Mammary epithelial cell (primary cell): ENCODE measurements at places on chromosomes 4 and X. TPM values are rescaled to one million over a fixed set of nuclear protein-coding genes. Genes with fewer than 3 reads are reported as not detected.

The PLA2G12A gene
- 59.0 TPM for total RNA-seq

DNA sequence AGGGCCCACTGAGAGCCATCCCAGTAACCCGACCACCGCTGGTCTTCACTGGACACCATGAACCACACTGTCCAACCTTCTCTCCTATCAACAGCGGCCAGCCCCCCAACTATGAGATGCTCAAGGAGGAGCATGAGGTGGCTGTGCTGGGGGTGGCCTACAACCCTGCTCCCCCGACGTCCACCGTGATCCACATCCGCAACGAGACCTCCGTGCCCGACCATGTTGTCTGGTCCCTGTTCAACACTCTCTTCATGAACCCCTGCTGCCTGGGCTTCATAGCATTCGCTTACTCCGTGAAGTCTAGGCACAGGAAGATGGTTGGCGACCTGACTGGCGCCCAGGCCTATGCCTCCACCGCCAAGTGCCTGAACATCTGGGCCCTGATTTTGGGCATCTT lies 423.8 kb upstream of the EPHA5 start:
- no peak for DNase-seq

The RPA4 gene
- 0.48 and 0.56 TPM in 2 replicates for total RNA-seq

- DNase-seq: peak; percentile 61
These were observed 38.2 kb upstream of the OCIAD2 start for GRCh38 chr4:48944756-48945241.

DNA sequence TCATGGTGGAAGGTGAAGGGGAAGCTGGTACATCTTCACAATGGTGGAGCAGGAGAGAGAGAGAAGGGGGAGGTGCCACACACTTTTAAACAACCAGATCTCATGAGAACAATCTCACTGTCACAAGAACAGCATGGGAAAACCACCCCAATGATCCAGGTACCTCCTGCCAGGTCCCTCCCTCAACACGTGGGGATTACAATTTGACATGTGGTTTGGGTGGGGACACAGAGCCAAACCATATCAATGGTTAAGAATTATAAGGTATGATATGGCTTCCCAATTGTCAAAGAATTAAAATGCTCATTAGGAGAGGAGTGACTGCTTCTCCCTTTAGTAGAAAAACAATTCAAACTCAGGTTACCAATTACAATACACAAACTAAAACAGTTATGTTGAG lies 143.3 kb downstream of the PDLIM5 start:
- DNase-seq: no peak

DNA sequence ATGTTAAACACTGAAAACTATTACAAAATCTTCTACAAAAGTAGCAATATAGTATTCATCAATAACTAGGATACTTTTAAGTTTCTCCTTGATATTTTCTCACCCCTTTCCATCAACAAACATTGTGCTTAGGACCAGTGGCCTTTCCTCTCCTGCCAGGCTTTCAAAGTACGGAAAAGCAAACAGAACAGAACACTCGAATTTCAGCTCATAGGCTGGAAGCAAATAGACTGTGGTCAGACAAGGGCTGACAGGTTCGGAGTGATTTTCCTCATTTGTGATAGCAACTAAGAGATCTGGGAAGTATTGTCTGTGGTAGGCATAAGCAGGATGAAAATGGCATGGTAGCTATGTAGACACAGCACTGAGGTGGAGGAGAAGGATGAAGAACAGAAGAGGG lies 68.6 kb upstream of the SORBS2 start:
- DNase-seq: no peak

DNA sequence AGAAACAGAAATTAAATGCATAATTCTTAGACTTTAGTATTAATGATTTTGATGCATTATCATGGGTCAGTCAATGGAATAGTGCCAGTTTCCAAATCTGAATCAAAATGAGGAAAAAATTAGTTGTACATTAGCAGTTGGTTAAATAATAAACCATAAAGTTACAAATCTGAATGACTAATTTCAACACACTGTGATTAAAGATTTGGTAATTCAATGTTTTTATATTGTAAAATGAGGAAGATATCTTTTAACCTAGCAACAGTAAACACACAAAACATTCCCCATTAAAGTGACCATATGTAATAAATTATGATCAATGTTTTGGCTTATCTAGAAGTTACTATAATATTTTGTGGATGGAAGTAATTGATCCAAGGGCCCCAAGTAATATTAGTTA lies 1.6 kb downstream of the FBXO8 start:
- no peak for DNase-seq

The RHOXF1 gene
- not detected in 2 replicates for total RNA-seq

The CACNA1F gene
- under 0.01 TPM for total RNA-seq

DNA sequence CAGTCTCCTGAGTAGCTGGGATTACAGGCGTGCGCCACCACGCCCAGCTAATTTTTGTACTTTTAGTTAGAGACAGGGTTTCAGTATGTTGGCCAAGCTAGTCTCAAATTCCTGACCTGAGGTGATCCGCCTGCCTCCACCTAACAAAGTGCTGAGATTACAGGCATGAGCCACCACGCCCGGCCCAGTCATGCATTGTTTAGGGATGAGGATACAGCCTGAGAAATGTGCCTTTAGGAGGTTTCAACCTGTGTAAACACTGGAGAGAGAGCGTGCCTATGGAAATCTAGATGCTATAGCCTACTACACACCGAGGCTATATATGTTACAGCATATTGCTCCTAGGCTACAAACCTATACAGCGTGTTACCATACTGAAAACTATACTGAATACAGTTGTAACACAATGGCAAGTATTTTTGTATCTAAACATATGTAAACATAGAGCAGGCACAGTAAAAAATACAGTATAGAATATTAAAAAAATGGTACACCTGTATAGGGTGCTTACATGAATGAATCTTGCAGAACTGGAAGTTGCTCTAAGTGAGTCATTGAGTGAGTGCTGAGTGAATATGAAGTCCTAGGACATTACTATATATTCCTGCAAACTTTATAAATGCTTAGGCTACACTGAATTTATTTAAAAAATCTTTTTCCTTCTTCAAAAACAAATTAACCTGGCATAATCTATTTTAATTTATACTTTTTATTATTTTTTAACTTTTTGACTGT lies 588.2 kb upstream of the ADGRL3 start:
- DNase-seq: peak; percentile 95

The FOXR2 gene
- total RNA-seq: not detected in 2 replicates

The BCLAF3 gene
- total RNA-seq: 7.5 TPM

- DNase-seq: no peak
These were observed 528 bp upstream of the FGF2 start for GRCh38 chr4:122826079-122826527.

DNA sequence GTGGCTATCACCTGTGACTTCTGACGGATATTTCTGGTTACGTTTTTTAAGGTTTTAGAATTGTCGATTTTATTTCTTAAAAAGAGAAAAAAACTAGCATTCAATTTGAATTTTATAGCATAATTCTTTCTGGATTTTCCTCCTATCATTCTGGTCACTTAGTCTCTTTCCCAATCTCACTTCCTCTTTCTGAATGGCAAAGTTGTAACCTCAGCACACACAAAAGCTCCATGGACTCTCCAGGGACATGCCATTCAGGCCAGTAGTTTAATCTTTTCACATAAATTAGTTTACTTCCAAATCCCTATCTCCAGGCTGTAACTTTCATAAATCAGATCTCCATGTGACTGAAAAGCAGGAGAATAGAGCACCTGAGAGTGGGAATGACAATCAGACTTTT lies 110.7 kb downstream of the ARAP2 start:
- no peak for DNase-seq

DNA sequence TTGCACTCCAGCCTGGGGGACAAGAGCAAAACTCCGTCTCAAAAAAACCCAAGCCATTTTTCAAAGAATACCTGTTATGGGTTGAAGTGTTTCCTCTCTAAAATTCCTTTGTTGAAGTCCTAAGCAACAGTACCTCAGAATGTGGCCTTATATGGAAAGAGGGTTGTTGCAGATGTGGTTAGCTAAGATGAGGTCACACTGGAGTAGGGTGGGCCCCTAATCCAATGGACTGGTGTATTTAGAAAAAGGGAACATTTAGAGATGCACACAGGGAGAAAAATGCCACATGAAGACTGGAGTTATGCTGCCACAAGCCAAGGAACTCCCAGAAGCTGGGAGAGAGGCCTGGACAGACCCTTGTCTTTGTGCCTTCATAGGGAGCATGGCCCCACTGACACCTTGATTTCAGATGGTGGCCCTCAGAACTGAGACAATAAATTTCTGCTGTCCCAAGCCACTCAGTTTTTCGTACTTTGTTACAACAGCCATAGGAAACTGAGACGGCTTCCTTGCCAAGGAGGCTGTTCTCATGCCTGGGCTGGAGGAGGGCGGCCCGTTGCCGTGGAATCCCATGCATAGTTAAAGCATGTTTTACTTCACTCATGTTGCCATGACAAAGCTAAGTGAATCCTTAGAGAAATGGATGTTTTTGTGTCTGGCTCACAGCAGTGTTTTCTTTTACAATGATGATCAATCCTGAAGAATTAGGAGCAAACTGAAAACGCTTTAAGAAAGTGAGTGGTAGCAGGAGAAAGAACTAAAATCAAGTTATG lies 16.5 kb downstream of the TRAPPC2 start:
- no peak for DNase-seq

The MAOA gene
- 30.3 and 38.6 TPM in 2 replicates for total RNA-seq

GRCh38 chr4:87461281-87461700 lies 38.9 kb downstream of the NUDT9 start:
- DNase-seq: peak; percentile 5

DNA sequence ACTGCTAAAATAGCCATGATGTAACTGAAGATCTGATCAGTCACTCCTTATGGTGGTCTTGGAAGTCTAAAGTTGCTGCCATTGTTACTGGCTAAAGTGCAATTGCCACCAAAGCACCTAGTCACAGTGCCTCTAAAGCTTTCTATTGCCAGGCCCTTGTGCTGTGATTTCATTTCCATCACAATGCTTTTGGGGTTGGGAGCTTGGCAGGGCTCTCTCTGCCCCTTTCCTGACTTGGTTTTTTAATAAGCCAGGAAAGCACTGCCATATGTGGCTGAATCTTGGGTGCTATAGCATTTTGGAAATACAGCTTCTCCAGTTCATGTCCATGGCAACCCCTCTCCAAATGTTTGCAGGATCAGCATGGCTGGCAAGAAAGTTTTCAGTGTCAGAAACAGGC lies 1712.4 kb upstream of the TENM3 start:
- no peak for DNase-seq

The UGT2B15 gene
- not detected in 2 replicates for total RNA-seq

- no peak for DNase-seq
These were observed 88.1 kb downstream of the TSPAN5 start for GRCh38 chr4:98570151-98570797.

DNA sequence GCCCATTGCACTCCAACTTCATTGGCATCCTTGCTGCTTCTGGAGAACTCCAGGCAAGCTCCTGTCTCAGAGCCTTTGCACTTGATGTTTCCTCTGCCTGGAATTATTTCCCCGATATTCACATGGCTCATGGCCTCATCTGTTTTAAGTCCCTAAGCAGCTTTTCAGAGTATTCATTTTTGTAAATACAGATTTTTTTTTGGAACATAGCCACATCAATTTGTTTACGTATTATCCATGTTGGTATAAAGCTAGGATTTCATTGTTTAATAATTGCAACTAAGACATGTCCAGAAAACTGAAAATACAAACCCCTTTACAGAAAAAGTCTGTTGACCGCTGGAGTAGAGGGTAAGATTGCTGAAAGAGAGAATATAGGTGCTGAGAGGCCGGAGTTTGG lies 142.0 kb downstream of the CAMK2D start:
- no peak for DNase-seq

GRCh38 chr4:139959396-139959795 lies 194.6 kb downstream of the MAML3 start:
- DNase-seq: no peak

- DNase-seq: no peak
These were observed 14.3 kb upstream of the TMEM271 start for GRCh38 chr4:590313-590841.

- DNase-seq: no peak
These were observed 10.1 kb upstream of the CXCL8 start for GRCh38 chr4:73730292-73730691.

The SPANXN1 gene
- not detected in 2 replicates for total RNA-seq

The FSTL5 gene
- not detected for total RNA-seq

- DNase-seq: no peak
These were observed 158.4 kb downstream of the BANK1 start for GRCh38 chr4:101948951-101949350.

The MAGEA8 gene
- total RNA-seq: not detected

The STPG2 gene
- 0.28 TPM in 1 of 2 replicates, not detected in the other for total RNA-seq

GRCh38 chr4:151659601-151660364 lies 101.0 kb downstream of the GATB start:
- no peak for DNase-seq

DNA sequence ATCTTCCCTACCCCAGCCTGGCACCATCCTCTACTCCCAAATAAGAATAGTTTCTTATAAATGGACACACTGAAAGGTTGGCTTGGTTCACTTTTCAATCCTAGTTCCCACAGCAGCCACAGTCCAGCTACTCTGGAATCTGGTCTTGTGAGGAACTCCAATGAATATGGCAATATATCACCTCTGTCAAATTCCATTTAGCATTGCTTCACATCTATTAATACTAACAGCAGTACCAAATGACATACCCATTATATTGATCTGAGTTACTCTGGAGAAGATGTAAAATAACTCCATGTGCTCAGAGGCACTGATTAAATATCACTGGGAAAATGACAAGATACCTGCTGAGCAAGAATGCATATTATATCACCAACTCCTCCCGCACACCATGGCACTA lies 8.6 kb downstream of the OPHN1 start:
- no peak for DNase-seq

DNA sequence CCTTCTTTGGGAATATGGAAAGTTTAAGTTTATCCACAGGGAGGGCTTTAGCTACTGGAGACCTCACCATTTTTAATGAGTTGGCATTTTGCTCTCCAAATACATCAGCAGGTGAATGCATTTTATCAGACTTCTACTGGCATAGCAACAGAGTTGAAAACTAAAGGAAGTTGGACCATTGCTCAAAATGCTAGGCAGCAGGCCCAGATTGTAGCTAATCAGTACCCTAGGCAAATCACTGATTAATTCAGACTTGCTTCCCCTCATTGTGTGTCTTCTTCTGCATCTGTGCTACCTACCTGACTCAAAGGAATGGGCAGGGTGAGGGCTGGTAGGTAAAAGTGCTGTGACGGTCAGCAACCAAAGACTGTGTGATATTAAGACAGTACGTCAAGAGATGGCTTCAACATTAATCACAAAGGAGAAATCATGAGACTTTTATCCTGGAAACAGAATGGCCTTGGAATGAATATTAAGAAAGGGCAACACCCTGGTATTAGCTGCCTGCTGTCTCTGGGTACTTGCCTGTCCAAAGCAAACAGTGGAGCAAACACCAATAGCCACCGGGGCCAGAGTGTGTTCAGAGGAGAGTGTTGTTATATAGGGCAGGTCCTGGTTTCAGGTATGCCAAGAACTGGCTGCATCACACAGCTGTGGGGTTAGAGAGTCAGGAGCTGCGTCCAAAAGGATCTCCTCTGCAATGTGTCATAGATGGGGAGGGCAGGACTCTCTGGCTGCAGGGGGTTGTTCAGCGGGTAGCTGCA lies 17.1 kb upstream of the SMIM20 start:
- no peak for DNase-seq
